ENCODE measurements at places on chromosomes 12 and 14.

GRCh38 chr12:48351022-48351708 lies 446 bp upstream of the ZNF641 start:
- no peak for DNase-seq

DNA sequence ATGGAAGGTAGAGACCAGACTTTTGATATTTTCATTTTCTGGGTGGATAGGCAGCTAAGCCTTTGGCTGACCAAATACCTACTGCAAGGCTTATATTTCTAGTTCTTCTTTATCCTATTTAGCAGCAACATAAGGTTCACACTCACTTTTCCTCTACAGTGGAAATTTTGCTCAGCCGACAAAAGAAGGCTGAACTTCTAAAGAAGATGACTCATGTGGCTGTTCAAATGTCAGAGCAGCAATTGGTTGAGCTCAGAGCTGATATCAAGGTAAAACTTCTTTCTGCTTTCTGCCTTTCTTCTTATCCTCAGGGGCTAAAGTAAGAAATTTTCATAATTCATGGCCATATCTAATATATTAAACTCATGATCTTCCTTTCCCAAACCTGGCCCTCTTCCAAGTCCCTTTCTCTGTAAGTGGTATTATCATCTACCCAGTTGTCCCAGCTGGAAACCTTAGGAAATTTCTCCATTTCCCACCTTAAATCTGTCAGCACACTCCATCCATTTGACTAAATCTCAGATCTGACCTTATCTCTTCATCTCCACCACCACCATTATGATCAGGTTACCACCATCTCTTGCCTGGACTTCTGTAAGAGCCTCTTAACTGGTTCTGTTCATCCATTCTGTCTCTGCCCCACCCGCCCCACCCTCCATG lies 19.8 kb upstream of the KCNH3 start:
- DNase-seq: no peak

DNA sequence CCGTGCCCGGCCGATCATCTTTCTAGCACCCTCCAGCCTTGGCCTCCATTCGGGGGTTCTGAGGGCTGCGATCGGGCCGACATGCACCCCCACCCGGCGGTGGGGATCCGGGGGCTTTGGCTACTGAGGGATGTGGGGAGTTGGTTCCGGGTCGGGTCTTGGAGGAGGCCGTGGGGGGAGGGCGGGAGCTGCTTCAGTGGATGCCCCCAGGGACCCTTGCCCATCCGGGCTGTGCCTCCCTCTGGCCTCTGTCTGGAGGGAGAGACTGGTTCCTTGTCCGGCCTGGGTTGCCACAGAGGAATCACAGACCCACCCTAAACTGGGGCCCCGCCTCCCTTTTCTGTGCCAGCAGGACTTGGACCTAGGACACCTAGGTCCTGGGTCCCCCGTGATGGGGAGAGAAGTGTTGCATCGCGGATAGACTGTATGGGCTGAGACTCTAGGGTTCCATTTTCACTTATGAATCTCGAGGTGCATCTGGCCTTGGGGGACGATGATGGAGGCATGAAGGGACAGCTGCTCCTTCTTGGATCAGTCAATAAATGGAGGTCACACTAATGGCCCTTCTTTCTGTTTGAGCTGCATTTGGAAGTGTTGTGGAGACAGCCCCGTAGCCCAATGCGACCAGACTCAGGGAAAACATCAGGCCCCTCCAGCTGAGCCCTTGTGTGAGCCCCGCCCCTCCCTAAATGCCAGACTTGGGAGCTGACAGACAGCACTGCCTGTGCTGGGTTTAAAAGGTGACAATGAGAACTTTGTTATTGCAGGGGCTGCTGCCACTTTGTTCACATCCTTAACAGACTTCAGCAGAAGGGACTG lies 577 bp downstream of the DTX3 start:
- no peak for DNase-seq

DNA sequence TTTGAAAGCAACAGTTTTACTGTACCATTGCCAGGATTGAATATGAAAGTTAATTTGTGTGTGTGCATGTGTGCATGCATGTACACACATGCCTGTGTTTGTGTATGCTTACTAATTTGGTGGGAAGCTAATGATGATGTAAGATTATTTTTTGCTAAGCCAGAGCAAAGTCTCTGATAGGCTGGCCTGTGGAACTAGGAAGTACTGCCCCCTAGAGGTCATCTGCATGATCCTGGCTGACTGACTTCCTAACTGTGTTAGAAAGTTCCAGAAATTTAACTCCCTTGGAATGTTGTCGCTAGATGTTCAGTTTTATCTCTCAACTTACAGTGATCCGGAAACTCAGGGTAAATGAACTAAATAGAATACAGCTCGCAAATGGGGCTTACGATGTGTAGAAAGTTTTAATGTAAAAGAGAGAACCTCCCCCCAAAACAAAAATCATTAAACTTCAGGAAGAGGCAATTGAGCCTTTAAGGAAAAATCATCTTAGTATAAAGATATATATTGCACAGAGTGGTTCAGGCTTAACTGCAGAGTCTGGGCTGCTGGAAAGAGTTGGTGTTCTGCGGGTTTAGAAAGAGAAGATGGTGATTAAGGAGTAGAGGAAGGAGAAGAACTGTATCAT lies 34.3 kb upstream of the SLC38A1 start:
- no peak for DNase-seq

- DNase-seq: no peak
Observed at GRCh38 chr14:100569734-100570286, 17.4 kb downstream of the BEGAIN start.

- DNase-seq: no peak
Observed at GRCh38 chr12:94228488-94228907, 80.1 kb downstream of the PLXNC1 start.

GRCh38 chr12:53424626-53425514 lies 1.2 kb downstream of the AMHR2 start:
- DNase-seq: no peak

- DNase-seq: peak; percentile 59
Observed at GRCh38 chr12:6825398-6826124, 2.6 kb upstream of the P3H3 start.

DNA sequence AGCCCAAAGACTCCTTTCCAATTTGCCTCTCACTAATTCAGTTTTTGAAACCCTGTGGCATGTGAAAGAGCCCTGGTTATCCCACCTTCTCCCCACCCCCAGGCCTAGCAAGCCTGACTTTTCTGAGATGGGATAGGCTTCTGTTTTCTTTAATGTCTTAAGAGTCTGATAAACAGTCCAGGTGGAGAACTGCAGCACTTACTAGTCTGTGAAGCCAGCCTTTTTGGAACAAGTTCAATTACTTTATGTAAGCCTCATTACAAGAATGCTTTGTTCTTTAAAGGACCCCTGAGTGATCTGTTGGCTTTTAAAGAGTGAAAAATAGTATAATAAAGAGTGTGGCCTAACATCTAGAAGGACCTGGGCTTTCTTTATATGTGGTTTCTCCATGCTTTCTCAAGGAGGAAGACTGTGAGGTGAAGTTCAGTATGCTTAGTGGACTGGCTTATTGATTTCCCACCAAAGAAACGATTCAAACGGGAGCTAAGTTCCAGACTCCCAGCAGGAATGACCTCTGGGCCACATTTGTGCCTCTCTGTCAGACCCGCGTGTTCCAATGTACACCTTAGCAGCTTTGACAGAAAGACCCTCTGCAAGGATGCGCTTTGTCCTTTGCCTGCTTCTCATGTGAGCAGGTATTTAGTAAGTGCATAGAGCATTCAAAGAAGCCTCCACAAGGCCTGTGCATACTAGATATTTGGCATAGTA lies 129.5 kb downstream of the DAAM1 start:
- DNase-seq: no peak

- no peak for DNase-seq
Observed at GRCh38 chr12:19125325-19125724, 4.2 kb upstream of the PLEKHA5 start.

All from activated naive CD8-positive, alpha-beta T cell treated with anti-CD3 and anti-CD28 coated beads, Interleukin-2, amount 50 U/mL, for 16 hours (primary cell).